Cerebellar cortex (tissue), 1 donor: ENCODE measurements at places on chromosomes 2 and 18.

DNA sequence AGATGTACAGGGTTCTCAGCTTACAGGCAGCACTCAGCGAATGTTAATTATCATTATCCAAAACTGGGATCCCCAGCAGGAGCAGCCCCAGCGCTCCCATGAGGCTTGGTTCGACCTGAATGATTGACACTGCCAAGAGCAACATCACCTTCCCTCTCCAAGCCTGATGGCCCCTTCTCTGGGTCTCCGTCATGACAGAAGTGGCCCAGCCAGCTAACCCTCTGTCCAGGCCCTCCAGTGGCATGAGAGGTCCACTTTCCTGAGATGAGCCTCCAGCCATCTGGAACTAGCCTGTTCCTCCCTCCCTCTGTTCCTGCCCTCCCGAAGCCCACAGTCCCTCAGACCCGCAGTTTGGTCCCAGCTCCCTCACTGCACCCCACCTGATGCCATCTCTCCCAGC lies 97.0 kb upstream of the RAB6C start:
- DNase-seq: no peak

- peak; percentile 14 for DNase-seq
These were observed 13.2 kb downstream of the ARL4C start for GRCh38 chr2:234483568-234484251.

GRCh38 chr2:20585710-20586594 lies 64.9 kb downstream of the HS1BP3 start:
- DNase-seq: no peak

GRCh38 chr2:220648628-220649027 lies 923.5 kb downstream of the EPHA4 start:
- DNase-seq: no peak

GRCh38 chr2:16141641-16141921 lies 201.2 kb downstream of the MYCN start:
- no peak for DNase-seq

- DNase-seq: no peak
These were observed 38.0 kb upstream of the ERMN start for GRCh38 chr2:157363612-157364101.

- no peak for DNase-seq
These were observed 79.4 kb upstream of the ARHGAP28 start for GRCh38 chr18:6650127-6650507.

- DNase-seq: no peak
These were observed 16.8 kb upstream of the EN1 start for GRCh38 chr2:118864207-118864606.

DNA sequence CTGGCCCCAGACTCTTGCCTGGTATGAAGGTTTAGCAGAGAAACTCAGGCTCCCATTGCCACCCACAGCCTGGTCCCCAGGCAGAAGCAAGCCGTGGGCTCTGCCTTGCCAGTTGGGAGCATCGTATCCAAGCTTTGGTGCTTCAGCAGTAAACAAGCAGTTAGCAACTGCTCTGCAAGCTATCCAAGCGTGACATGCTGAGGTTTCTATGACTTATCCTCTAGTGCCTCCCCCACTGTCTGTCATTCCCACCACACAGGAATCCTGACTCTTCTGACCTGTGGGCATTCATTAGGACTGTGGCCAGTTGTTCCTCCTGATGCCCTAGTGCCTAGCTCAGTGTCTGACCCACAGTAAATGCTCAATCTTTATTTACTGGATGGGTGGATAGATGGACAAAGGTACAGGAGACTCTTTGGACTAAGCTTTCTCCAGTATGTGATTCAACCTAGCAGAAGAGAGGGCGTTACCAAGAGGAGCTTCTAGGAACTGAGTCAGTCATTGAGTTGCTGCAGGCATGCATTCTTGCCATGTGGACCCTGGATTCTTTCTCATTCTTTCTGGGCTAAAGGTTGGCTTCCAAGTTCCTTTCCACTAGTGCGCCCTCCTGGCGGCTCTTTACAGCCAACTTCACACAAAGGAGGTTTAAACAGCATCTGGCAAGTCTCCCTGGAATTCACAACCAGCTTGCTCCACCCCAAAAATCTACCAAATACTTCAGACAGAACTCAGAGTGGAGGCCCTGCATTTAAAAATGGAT lies 40.6 kb upstream of the MRPL19 start:
- DNase-seq: peak; percentile 88

DNA sequence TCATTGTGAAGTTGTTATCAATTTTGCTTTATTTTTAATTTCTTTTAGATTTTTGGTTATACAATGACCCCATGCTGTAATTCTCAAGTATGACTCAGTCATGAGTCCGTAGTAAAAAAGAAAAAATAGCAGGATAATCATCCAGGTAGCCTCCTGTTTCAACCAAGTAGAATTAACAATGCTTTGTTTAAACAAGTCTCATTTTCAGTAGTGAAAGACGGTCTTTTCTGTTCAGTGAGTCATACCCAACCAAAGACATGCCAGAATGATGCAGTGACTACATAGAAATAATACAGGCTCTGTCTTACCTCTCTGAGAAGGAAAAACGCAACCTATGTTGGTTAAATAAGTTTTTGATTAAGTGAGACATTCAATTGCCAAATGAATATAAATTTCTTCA lies 67.8 kb upstream of the DSC1 start:
- no peak for DNase-seq

DNA sequence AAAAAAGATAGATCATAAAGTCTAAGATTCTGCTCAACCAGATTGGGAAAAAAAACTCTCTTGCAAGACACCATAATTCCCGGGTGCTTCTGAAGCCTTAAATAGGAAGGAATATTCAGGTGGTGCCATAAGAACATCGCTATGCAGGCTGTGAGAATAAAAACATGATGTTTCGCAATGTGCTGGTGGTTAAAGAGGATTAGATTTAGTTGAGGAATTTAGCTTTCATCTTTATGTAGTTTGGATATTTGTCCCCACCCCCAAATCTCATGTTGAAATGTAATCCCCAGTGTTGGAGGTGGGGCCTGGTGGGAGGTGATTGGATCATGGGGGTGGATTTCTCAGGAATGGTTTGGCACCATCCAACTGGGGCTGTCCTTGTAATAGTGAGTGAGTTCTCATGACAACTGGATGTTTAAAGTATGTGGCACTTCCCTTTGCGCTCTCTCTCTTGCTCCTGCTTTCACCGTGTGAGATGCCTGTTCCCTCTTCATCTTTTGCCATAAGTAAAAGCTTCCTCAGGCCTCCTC lies 132.2 kb downstream of the AKAIN1 start:
- DNase-seq: no peak

GRCh38 chr2:229044581-229044980 lies 226.5 kb downstream of the PID1 start:
- DNase-seq: no peak
